ENCODE measurements at places on chromosomes 6 and 20.

DNA sequence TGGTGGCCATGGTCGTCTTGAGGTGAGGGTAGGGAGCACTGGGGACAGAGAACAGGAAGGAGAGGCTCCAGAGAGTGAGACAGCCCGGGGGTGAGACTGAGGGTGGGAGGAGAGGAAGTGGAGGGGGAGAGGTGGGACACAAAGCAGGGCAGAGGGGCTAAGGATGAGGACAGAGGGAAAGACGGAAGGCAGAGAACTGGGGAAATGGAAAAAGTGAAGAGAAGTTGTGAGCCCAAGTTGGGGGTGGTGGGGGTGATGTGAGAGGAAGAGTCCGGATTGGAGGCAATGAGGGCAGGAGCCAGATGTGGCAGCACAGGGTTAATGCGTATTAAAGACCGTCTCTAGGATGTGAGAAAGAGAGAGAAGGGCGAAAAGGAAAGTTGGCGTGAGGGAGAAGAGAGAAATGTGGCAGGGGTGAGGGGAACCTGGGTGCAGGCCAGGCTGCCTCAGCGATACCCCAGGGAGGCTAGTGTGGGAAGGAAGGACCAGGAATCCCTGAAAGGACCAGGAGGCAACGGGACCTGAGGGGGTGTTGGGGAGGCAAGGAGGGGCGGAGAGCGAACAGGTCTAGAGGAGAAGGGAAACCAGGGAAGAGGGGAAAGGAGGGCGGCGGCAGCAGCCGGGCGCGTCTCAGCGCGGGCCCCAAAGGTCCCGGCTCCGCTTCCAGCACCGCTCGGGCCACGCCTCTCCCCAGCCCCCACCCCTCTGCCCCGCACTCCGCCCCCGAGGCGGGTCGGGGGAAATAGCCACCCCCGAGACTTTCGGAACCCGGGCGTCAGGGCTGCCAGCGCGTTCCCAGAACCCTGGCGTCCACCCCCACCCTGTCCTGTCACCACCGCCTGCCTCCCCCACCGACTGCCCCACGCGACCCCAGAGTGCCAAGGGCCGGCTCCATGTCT is at the start of gene PPP1R18:
TSS of gene PPP1R18 (minus strand) at position 637 of the 899 bp plus-strand sequence. CDS start at position 10, 627 bp downstream.
- peak; percentile 89 for DNase-seq
- no peaks in the 10 kb centered on the region for H3K36me3 ChIP-seq
- peak within 1 kb of the TSS; percentile 78 for H3K4me3 ChIP-seq
- H3K27me3 ChIP-seq, result no peaks in the 10 kb centered on the region
- H3K27ac ChIP-seq, result peak within 1 kb of the TSS; percentile 92

- H3K36me3 ChIP-seq, result no peaks in the 10 kb centered on the region
- no peaks in the 10 kb centered on the region for H3K27me3 ChIP-seq
- H3K4me3 ChIP-seq, result no peak overlapping the region
- no peaks in the 10 kb centered on the region for H3K4me1 ChIP-seq
Measured at GRCh38 chr6:40854592-40854991, 184.4 kb downstream of the UNC5CL start.

- no peaks in the 10 kb centered on the region for H3K36me3 ChIP-seq
- no peaks in the 10 kb centered on the region for H3K4me1 ChIP-seq
- no peaks in the 10 kb centered on the region for H3K27me3 ChIP-seq
- no peak overlapping the region for H3K4me3 ChIP-seq
- H3K27ac ChIP-seq, result no peak overlapping the region
Measured at GRCh38 chr20:50014570-50015562, 32.1 kb downstream of the SNAI1 start.

GRCh38 chr6:46421939-46422338 is 69.3 kb downstream of the RCAN2 start:
- no peak overlapping the region for H3K27ac ChIP-seq
- no peaks in the 10 kb centered on the region for H3K27me3 ChIP-seq
- H3K4me1 ChIP-seq, result peaks cover 5% of the 10 kb centered on the region
- no peak overlapping the region for H3K4me3 ChIP-seq
- no peak for DNase-seq

- no peak for DNase-seq
- no peak overlapping the region for H3K4me3 ChIP-seq
- H3K27ac ChIP-seq, result no peak overlapping the region
- H3K27me3 ChIP-seq, result peaks cover 54% of the 10 kb centered on the region
- peaks cover 5% of the 10 kb centered on the region for H3K4me1 ChIP-seq
- H3K36me3 ChIP-seq, result no peaks in the 10 kb centered on the region
Measured at GRCh38 chr6:93412452-93412851, 6.9 kb downstream of the EPHA7 start.

DNA sequence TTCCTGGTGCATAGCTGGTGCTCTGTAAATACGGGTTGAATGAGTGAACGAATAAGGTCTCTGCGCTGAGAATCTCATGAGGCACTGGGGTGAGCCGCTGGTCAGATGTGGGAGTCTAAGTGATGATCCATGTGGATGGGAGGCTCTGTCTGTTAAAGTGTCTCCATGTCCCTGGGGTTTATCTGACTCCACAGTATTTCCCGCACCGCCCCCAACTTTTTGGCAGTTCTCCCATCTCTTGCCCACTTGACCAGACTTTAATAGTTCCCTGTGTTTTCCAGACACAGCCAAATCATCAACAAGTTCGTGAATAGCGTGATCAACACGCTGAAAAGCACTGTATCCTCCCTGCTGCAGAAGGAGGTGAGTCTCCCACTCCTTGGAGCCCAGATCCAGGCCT is 9.9 kb downstream of the BPIFA2 start:
- DNase-seq, result no peak
- H3K27ac ChIP-seq, result no peak overlapping the region
- H3K4me1 ChIP-seq, result no peaks in the 10 kb centered on the region
- H3K27me3 ChIP-seq, result no peaks in the 10 kb centered on the region
- H3K4me3 ChIP-seq, result no peak overlapping the region
